Lower leg skin (tissue), 4 donors: ENCODE measurements at places on chromosomes 6 and 20.

- no peak for DNase-seq
Measured at GRCh38 chr20:42594659-42595058, 595.0 kb downstream of the PTPRT start.

DNA sequence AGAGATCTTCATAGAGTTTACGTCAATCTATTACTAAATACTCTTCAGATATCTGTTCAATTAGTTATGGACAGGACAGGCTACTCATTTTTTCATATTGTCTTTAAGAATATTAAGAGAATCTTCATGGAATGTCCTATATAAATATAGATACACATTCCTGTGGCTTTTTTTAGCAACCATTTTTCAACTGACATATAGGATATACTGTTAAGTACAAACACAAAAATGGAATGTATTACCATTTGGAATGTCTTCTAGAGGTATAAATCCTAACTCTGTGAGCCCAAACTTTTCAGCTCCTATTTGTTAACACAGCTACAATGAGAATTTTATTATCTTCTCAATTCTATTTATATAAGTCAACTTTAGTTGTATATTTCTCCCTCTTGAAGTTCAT lies 239.6 kb upstream of the DEFB112 start:
- DNase-seq: no peak

DNA sequence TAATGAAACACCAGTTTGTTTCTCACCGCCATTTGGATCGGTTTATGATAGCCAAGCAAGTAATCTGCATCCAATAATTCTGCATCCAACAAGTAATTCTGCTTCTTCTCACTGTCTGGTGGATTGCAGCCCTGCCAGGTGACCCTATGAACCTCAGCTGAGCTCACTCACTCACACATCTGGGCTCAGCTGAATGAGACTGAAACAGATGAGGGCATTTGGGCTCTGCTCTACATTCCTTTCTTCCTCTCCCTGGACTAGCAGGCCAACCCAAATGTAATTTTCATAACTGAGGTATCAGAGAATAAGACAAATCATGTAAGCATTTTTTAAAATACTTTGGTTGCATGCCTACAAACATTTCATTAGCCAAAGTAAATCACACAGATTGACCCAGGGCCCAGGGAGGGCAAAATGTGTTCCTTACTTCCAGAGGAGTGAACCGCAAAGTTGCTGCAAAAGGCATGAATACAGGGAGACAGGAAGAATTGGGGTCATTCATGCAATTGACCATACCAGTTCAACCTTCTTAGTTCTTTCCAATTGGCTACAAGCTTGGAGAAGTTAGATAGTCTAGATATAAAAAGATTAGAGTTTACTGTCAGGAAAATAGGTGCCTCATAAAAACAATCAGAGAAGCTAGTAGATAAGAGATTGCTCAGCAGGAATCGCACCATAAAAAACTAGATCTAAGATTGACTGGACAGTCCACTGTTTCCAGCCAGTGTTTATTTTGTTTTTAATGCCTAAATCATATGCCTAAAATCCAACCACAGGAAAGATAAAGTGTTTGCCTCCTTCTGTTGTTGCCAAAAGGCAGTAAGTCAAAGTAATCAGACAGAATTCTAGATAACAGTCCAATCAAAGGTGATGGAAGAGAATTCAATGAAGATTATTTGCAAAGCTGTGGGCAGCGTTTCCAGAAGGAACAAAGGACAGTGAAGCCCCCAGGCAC lies 43.7 kb downstream of the CBLN4 start:
- DNase-seq: no peak

DNA sequence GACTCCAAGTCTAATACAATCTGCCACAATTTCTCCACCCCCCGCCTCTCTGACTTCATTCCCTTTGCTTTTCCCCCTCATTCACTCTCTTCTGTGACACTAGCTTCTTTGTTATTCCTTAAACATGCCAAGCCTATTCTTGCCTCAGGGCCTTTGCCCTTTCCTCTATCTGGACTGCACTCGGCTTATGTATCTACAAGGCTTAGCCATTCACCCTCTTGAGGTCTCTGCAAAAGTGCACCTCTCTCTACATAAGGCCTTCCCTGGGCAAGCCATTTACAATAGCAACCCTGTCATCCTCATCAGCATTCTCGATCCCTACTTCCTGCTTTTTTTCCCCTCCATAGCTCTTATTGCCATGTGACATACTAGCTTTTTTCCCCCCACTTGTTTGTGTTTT lies 168.9 kb downstream of the PDSS2 start:
- no peak for DNase-seq

GRCh38 chr6:139982195-139982594 lies 607.7 kb upstream of the CITED2 start:
- DNase-seq: no peak
